ENCODE measurements at places on chromosomes 16 and 17.
A peak's percentile ranks its signal among the peaks of the same experiment; 100 is the strongest.

- no peak for DNase-seq
Measured at GRCh38 chr16:9092282-9092977, 986 bp downstream of the HAPSTR1 start.

GRCh38 chr17:72683506-72684404 is 408.7 kb downstream of the SLC39A11 start:
- no peak for DNase-seq

GRCh38 chr17:49698005-49698404 is 9.8 kb downstream of the SLC35B1 start:
- no peak for DNase-seq

DNA sequence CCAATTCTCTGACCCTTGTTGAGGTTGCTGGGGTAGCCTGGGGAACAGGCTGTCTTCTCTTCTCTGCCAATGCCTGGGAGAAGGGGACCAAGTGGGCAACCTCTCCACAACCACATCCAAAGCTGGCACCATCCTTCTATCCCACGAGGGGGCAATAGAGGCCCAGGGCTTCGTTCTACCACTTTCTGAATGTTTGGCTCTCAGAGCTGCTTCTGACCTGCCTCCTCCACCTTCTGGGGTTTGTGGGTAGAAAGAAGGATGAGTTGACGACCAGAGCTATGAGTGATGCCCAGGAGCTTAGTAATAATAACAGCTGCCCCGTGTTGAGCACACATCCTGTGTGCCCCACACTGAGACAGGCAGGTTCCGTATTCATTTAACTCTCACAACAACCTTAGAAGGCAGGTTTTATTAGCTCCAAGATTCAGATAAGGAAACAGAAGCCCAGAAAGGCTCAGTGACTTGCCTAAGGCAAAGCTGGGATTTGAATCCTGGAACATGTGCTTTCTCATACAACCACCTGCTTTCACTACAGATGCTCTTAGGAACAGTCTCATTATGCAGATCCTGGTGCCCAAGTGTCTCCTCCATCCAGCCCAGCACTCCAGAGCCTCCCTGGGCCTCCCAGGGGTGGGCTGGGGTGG is 11.1 kb downstream of the TSPOAP1 start:
- peak; percentile 34 for DNase-seq

- no peak for DNase-seq
Measured at GRCh38 chr17:29162082-29162908, 17.9 kb downstream of the MYO18A start.

GRCh38 chr17:75776386-75777295 is 8.0 kb upstream of the UNK start:
- no peak for DNase-seq

- no peak for DNase-seq
Measured at GRCh38 chr16:69194488-69194887, 7.5 kb downstream of the SNTB2 start.

- DNase-seq = no peak
Measured at GRCh38 chr17:2435181-2435741, 34.4 kb upstream of the MNT start.

DNA sequence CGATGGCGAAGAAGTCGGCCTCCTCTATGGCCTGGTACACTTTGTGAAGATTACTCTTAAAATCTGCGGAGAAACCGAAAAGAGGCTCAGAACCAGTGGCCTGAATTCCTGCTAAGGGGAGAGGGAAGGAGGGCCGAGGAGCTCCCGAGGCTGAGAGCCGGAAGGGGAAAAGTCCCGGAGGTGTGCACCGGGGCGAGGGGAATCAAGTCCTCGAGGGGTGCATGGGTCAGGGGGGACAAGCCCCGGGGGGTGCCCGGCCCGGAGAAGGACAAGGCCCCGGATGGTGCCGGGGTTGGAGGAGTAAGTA is 495 bp downstream of the PARN start:
- no peak for DNase-seq

- no peak for DNase-seq
Measured at GRCh38 chr17:43211123-43211479, 574 bp upstream of the TMEM106A start.

- DNase-seq = peak; percentile 74
Measured at GRCh38 chr17:50866950-50867362, 802 bp upstream of the TOB1 start.

DNA sequence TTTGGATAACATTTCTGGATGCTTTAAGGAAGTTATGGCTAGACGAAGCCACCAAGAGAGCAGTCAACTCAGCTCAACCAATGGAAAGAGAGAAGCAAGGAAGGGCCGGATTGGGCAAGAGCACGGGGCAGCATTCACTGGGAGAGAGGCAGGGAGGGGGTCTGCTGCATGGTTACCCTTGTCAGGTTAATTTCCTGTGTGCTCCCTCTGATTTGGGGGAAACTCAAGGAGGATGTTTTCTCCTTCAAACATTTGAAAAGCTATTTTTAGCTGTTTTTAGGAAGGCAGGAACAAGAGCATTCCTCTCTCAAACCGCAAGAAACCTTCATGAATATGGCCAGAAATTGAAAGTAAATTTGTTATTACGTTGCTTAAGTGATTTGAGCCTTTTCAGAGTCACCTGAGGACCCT is 118.5 kb upstream of the ZFHX3 start:
- DNase-seq = no peak

- no peak for DNase-seq
Measured at GRCh38 chr16:69870761-69871160, 80.4 kb upstream of the CLEC18A start.

GRCh38 chr16:2237493-2238149 is 1.4 kb downstream of the DNASE1L2 start:
- DNase-seq = no peak

GRCh38 chr17:56724664-56725063 is 109.1 kb downstream of the C17orf67 start:
- no peak for DNase-seq

DNA sequence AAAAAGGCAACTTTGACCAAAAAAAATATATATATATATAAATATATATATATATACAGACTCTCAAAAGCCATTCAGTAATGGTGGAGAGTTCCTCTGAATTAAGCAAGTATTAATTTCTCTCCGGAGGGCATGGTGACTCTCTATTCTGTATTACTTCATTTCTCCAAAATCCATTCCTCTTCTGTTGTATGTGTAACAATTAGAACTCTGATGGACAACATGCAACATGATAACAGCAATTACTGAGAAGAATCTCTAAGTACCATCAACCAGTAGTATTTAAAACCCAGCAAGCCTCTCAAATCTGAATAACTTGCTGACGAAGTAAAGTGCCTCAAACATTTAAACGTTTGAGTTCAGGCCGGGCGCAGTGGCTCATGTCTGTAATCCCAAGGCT is 2.3 kb downstream of the GRB2 start:
- no peak for DNase-seq

GRCh38 chr17:42554250-42555121 is 1.8 kb downstream of the HSD17B1 start:
- DNase-seq = no peak

- no peak for DNase-seq
Measured at GRCh38 chr17:74545843-74546230, at the start of gene CD300C. Gene CD300C (minus strand): TSS chr17:74546115. CDS start chr17:74545782, 333 bp downstream.

DNA sequence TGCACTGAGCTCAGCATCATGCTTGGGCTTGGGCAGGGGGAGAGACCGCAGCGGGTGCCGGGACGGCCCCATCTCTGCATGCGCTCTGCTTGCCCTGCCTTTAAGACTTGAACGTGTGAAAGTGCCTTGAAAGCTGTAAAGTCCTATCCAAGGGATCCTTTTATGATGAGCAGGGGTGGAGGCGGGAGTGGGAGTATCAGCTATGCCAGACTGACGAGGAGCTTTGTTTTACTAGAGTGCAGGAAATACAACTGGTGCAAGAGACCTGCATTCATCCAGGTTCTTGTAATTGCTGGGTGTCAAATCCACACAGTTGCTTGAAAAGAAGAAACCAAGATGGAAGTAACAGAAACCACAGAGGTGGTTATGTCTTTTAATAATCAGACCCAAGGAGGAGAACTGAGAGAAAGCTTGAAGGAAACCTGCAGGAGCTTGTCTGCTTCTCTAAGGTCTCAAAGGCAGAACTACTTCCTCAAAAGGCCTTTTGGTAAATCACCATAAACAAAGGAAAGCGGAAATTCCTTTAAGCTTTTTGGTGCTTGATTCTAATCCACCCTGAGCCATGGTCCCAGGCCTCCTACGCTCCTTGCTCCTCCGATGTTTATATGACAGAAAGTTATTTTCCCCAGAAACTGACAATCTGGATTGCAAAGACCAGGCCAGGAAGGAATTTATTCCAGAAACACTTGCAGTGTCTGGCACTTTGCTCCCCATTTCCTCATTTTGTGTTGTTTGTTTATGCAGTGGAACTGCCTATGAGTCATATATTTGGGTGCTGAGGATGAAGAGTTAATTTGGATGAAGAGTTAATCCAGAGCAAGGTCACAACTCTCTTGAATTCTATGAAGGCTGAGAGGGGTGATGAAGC is 51.3 kb upstream of the FBXO47 start:
- no peak for DNase-seq

- DNase-seq = no peak
Measured at GRCh38 chr16:14958970-14959369, 15.9 kb upstream of the PDXDC1 start.

GRCh38 chr16:73329358-73330286 is 281.7 kb upstream of the ZFHX3 start:
- peak; percentile 67 for DNase-seq

GRCh38 chr16:48576927-48577326 is 33.1 kb downstream of the N4BP1 start:
- no peak for DNase-seq

DNA sequence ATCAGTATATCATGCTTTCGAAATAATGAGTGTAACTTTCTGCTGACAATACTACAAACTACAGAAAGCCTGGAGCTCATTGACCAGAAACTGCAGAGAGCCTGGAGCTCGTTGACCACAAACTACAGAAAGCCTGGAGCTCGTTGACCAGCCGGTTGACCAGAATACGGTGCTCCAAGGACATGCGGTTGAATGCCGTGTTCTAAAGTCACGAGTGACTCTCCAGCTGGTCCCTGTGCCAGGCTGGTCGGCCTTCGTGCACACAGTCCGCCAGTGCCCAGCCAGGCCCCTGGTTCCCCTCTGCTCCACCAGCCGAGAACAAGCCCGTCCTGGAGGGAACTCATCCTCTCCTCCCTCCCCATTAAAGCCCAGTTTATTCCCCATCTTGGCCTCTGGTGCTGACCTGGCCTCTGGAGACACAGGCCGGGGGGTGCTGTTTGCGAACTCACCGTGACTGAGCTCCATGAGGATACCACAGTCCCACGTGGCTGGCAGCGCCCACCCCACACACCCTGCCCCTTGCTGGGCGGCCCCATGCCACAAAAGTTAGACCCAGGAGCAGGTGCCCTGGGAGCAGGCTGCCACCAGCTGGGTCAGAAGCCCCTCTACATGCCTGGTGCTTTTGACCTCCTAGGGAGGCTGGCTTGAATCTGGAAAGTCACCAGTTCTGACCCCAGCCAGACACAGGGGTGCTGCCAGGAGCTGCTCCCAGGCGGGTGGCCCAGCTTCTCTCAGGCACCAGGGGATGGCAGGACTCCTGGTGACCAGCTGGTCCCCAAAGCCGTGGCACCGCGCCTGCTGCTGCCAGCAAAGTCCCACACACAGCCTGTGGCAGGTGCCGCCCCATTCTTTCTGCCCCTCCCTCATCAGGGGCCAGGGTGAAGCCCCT is 15.5 kb upstream of the CDH15 start:
- no peak for DNase-seq

GRCh38 chr17:79005063-79005861 is 4.3 kb downstream of the CANT1 start:
- no peak for DNase-seq

DNA sequence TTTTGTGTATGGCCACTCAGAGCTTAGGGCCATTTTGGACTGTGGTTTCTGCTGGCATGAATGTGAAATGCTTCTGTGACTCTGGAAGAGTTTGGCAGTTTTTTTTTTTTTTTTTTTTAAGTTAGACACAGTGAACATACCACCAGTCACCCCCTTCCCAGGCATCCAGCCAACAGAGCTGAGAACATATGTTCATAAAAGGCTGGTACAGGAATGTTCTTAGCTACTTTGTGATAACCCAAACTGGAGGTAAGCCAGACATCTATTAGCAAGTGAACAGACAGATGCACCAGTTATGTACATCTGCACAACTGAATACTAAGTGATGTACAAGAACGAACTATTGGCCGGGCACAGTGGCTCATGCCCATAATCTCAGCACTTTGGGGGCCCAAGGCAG is 92.7 kb downstream of the ABCC1 start:
- DNase-seq = peak; percentile 96

GRCh38 chr17:247767-248166 is 66.3 kb upstream of the DOC2B start:
- no peak for DNase-seq

DNA sequence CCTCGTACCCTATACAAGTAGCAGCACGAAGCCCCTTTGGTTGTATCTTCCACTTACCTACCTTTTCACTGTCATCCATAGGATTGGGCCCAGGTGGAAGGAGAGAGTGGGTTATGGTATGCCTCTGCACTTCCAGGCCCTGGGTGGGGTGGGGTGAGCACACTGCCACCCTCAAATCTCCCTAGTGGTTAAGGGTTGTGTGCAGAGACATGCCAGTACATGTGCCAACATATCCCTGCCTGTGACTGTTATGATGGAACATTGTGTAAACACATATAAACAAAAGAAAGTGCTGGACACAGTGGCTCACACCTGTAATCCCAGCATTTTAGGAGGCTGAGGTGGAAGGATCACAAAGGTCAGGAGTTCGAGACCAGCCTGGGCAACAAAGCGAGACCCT is 11.1 kb downstream of the HROB start:
- DNase-seq = no peak
